ENCODE measurements at places on chromosomes 16 and 17.

GRCh38 chr17:40442392-40443195 is 656 bp upstream of the IGFBP4 start:
- DNase-seq, result no peak

GRCh38 chr16:26672206-26672605 is 394.5 kb upstream of the C16orf82 start:
- DNase-seq, result peak; percentile 14

DNA sequence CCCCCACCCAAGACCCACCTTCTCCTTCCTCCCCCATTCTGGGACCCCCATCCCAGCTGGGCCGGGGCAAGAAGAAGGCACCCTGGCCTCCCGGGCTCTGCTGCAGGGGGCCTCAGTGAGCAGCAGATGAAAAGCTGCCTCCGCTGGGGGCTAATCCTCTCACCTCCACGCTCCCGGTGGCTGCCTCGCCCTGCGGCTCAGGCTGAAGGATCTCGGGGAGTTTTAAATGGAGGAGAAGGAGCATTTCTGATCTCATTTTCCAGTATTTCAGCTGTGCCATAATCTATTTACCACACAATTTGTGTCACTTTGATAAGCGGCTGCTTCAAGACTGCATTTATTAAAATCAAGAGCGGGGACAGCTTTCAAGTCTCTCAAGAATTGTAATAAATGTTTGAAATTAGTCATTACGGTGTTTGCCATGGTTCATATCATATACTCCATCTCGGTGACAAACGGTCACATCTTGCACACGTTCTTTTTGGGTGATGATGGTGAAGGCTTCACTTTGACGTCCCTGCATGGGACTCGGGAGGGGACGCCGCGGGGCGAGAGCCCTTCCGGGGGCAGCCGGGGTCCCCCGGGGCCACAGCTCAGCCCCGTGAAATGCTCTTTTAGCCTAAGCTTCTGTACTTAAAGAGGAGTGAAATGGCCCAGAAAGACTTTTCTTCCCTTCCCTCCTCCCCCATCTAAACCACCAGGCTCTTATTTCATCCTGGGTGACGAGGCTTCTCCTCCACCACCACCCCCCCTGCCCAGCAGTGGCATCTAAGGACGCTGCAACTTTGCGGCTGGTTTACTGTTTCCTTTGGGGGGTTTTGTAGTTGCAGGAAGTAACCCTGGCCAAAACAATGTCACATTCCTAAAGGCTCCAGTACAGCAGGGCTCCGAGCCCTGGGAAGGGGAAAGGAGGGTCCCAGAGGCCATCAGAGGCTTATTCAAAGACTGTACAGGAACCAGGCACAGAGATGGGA is 313.1 kb upstream of the TNRC6C start:
- peak; percentile 9 for DNase-seq

GRCh38 chr17:7237761-7238419 is 1.4 kb downstream of the PHF23 start:
- DNase-seq, result peak; percentile 71

DNA sequence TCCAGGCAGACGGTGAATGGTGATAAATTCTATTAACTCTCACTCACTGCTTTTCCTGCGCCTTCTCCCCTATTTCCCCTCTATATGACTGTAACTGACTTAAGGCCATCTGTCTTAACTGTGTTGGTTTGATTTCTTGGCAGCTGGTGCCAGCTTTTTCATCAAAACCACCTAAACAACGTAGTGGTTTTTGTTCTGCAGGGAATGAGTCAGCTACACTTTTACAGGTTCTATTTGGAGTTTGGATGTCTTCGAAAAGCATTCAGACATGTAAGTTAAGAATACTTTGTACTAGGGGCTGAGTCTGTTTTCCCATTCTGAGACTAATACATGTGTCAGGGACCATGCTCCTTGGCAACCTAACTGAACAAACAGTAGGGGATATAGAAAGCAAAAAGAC is 8.5 kb downstream of the REXO5 start:
- DNase-seq, result no peak

- DNase-seq, result no peak
These were observed 1.4 kb downstream of the MMD start for GRCh38 chr17:55420067-55420775.

DNA sequence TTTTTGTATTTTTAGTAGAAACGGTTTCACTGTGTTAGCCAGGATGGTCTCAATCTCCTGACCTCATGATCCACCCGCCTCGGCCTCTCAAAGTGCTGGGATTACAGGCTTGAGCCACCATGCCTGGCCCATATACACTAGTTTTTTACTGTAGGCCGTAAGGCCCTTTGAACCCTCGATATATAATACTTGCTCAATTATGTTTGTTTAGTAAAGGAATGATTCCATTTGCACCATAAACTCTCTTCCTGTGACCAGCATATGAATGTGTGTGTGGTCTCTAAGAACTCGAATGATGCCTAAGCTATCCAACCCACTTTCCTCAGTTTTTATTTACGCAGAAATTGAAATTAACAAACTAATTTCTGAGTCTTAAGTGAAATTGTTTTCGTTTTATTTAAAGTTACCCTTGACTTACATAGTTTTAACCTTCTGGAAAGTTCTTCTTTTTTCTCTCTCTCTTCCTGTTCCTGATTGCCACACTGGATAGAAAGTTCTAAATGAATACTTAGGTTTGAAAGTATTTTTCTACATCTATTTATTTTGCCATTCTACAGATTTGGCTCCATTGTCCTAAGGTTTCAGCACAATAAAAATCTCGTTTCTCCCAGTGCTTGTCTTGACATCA is 37.9 kb downstream of the PIGL start:
- DNase-seq, result no peak

DNA sequence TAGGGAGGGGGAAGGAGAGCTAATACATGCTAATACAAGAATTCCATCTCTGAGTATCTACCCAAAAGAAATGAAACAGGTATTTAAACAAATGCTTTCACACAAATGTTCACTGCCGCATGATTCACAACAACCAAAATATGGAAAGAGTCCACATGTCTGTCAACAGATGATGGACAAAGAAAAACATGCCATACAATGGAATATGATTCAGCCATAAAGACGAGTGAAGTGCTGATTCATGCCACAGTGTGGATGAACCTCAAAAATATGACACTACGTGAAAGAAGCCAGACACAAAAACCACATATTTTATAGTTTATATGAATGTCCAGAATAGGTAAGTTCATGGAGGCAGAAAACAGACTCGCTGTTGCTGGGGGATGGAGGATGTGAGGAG is 321.4 kb downstream of the FOXL1 start:
- no peak for DNase-seq

- DNase-seq, result no peak
These were observed 26.5 kb downstream of the HELZ start for GRCh38 chr17:67218385-67218950.

DNA sequence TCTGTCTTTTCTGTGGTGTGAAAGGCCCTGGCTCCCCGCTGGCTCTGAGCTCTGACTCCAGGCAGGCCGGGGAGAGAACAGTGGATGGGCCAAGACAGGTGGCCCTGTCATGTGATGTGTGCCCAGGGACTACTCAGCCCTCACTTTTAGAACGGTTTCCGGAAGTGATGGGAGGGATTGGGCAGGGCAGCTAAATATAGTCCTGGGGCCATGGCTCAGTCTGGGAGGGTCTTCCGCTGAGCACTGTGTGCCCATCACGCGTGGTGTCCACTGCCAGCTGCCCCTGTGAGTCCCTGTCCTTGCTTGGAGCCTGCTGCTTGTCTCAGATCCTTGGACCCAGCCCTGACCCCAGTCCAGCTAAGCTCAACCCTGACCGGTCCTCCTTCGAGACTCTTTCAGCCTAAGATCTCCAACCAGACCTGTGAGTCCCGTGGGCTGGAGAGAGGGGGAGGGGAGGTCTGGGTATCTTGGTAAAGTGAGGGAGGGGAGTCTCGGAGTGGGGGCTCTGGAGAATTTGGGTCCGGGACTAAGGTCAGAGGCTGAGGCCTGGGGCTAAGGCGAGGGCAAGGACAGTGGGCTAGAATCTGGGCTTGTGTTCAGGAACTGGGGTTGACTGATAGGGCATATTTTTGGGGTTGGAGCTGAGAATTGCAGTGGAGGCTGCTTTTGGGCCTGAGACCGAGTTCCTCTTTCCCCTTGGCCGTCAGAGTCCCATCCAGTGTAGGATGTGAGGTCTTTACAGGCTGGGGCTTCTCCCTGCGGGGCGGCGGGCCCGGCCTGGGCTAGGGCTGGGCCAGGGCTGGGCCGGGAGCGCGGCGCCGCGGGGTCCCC is at the start of gene TRIM72:
Gene TRIM72, plus strand, starts transcription at position 243 of the 831 bp plus-strand sequence. CDS start 620 bp downstream, outside the sequence.
- DNase-seq, result no peak

DNA sequence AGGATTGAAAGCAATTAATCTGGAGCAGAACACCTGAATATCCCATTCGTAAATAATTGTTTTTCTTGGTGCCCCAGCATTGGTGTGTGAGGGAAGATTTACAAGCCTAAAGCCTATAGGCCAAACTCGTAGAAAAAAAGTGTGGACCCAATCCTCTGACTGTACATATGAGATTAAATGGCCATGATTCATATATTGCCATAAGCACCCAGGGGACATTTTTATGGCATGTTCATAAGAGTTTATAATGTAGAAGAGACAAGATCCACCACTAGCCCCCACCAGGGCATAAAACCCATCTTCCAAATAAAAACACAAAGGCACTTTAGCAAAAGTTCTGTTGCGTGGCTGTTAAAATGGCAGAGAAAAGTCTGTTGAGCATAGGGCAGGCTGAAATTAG is 15.5 kb upstream of the SALL1 start:
- DNase-seq, result no peak

GRCh38 chr16:56316545-56316944 is 108.8 kb downstream of the AMFR start:
- DNase-seq, result no peak

DNA sequence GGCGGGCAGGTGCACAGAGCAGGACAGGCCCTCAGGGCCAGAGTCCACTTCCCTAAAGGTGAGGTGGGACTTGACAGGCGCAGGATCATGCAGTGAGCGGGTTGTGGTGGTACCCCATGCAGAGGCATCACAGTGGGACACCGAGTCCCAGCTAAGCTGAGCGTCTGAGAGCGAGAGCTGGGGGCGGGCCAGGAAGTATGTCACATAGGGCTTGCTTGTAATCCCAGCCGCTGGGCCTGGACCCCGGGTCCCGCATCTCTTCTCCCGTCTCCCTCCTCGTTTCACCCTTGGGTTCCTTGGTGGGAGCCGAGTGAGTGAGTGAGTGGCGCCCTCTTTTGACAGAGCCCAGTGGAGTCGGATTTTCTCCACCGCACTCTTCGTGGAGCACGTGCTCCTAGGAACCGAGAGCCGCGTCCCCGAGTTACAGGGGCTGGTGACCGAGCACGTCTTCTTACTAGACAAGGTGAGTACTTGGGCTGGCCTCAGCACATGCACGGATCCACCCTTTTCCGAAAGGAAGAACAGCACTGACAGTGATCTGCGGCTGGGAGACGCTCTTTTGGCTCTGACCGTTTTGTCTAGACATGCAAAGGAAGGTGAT is 50.8 kb upstream of the ENDOV start:
- no peak for DNase-seq

DNA sequence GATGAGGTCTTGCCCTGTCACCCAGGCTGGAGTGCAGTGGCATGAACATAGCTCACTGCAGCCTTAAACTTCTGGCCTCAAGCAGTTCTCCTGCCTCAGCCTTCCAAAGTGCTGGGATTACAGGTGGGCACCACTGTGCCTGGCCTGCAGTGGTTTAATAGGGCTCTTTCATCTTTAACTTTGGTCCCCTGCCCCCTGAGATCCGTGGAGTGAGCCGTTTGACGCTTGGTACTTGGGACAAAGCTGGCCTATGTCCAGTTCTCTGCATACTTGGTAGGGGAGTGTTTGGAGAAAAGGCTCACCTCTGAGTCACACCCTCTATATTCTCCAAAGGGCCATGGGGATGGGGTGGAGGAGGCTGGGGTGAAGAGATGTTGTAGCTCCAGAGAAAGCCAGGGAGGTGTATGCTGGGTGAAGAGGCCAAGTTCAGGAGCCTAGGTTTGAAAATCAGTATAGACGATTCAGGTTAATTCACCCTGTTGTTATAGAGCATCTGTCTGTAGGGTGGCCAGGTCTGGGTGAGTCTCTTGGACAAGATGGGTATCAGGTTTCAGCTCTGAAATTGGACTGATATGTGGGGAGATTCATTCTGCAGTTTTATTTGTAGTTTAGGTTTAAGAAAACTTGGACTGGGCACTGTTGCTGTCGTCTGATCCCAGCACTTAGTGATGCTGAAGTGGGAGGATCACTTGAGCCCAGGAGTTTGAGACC is 17.6 kb downstream of the ABCC1 start:
- DNase-seq, result no peak

DNA sequence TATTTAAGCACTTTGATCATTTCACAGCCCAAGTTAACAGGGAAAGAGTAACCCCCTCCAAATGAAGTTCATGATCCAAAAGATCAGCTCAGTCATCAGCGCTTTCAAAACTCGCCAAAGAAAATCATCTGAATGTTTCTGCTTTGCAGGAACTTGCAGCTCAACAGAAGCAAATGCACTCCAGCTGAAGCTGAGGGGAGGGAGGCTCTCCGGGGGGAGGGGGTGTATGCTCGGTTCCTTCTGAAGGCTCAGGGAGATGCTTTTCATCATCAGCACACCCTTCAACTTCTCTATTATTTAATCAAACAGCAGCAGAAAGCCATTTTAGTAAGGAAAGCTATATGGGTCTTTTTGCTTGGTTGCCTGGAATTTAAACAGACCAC is 24.4 kb upstream of the ERN1 start:
- no peak for DNase-seq

GRCh38 chr16:67177743-67178699 is 5.7 kb downstream of the MATCAP1 start:
- DNase-seq, result no peak

- no peak for DNase-seq
These were observed 54.6 kb downstream of the PLD6 start for GRCh38 chr17:17151541-17151940.

- no peak for DNase-seq
These were observed 21.9 kb downstream of the SGSH start for GRCh38 chr17:80198144-80198661.

DNA sequence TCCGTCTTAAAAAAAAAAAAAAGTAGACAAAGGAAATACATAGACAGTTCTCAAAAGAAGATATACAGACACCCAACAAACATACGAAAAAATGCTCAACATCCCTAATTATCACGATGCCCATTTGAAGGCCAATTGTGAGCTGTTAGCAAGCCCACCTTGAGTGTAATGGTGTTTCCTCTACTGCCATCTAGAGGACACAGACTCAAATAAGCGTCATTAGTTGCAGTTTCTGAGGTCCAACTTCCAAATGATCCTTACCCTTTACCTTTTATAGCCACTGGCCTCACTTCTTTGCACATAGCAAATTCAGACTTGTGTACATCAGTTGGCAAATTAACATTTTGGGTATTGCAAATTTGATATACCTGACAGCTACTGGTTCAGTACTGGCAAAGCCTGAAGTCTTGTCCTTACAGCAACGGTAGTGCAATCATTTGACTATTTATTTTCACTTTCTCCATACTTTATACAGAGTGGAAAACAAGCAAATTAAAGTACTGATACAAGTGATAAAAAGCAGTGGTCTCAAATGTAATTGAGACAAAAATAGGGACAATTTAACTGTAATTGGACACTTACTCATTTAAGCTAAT is 536.3 kb upstream of the EEF2KMT start:
- DNase-seq, result no peak

- no peak for DNase-seq
These were observed 65.6 kb downstream of the XYLT1 start for GRCh38 chr16:17404941-17405689.
